ENCODE measurements at places on chromosomes 2 and 18. TPM values are rescaled to one million over a fixed set of nuclear protein-coding genes. Genes with fewer than 3 reads are reported as not detected.

The RASGRP3 gene
- total RNA-seq: 5.1 TPM

GRCh38 chr2:164903204-164903603, 52.1 kb downstream of the SLC38A11 start:
- DNase-seq: no peak

- DNase-seq: no peak
Observed at GRCh38 chr2:152890736-152891135, 172.3 kb downstream of the ARL6IP6 start.

GRCh38 chr2:240250150-240250984, 109.9 kb upstream of the OTOS start:
- DNase-seq: no peak
